ENCODE measurements at places on chromosomes 5 and 9. TPM values are rescaled to one million over a fixed set of nuclear protein-coding genes. Genes with fewer than 3 reads are reported as not detected.

The RALGPS1 gene
- 8.0 TPM for polyA plus RNA-seq

The TMEM267 gene
- 41.0 TPM for polyA plus RNA-seq

The SPATA31E1 gene
- not detected for polyA plus RNA-seq

The MZB1 gene
- not detected for polyA plus RNA-seq

The DOK3 gene
- polyA plus RNA-seq = 0.44 TPM

The CA9 gene
- polyA plus RNA-seq = not detected

The ERAP2 gene
- polyA plus RNA-seq = not detected

The ZCCHC10 gene
- polyA plus RNA-seq = 32.1 TPM

The SPINK6 gene
- 2,131 TPM for polyA plus RNA-seq

The PCSK1 gene
- polyA plus RNA-seq = 0.07 TPM

The ADAMTS2 gene
- polyA plus RNA-seq = not detected

The ROPN1L gene
- 6.9 TPM for polyA plus RNA-seq

The PCDHGA6 gene
- polyA plus RNA-seq = 0.30 TPM

The SPOCK1 gene
- polyA plus RNA-seq = 103 TPM

The MATR3 gene
- polyA plus RNA-seq = 239 TPM

The F2RL2 gene
- not detected for polyA plus RNA-seq

The PDGFRB gene
- polyA plus RNA-seq = 1.7 TPM

The STRBP gene
- polyA plus RNA-seq = 55.2 TPM

The PRRX2 gene
- polyA plus RNA-seq = not detected

The TMEM215 gene
- polyA plus RNA-seq = not detected

The CNOT8 gene
- polyA plus RNA-seq = 21.7 TPM

The TOMM5 gene
- 732 TPM for polyA plus RNA-seq

The ZNF474 gene
- not detected for polyA plus RNA-seq

The C9 gene
- polyA plus RNA-seq = 0.08 TPM

The ALDH1B1 gene
- 7.7 TPM for polyA plus RNA-seq

The SHROOM1 gene
- polyA plus RNA-seq = 2.3 TPM

The TESK1 gene
- polyA plus RNA-seq = 3.3 TPM

The GHR gene
- polyA plus RNA-seq = 4.2 TPM

The TRIM36 gene
- polyA plus RNA-seq = 42.3 TPM

The PCDHGA12 gene
- 3.6 TPM for polyA plus RNA-seq

The ST6GALNAC6 gene
- 2.7 TPM for polyA plus RNA-seq

The MEIKIN gene
- polyA plus RNA-seq = 0.85 TPM

The ADAMTS19 gene
- 0.53 TPM for polyA plus RNA-seq

The CDKN2AIPNL gene
- polyA plus RNA-seq = 17.1 TPM

The DND1 gene
- not detected for polyA plus RNA-seq

The RNF180 gene
- 9.9 TPM for polyA plus RNA-seq

The PTGR1 gene
- 33.5 TPM for polyA plus RNA-seq

The COL27A1 gene
- polyA plus RNA-seq = 1.8 TPM

The ERGIC1 gene
- polyA plus RNA-seq = 4.6 TPM

The SETD9 gene
- 7.0 TPM for polyA plus RNA-seq

The FGF10 gene
- polyA plus RNA-seq = not detected

The IFNE gene
- polyA plus RNA-seq = not detected

The NUTM2G gene
- polyA plus RNA-seq = not detected

The MARCOL gene
- not detected for polyA plus RNA-seq

The ARL14EPL gene
- not detected for polyA plus RNA-seq

The TMEFF1 gene
- polyA plus RNA-seq = not detected
